ENCODE measurements at places on chromosomes 16 and 17.

GRCh38 chr16:62130101-62130500, 93.9 kb upstream of the CDH8 start:
- H3K27ac ChIP-seq = no peak overlapping the region
- DNase-seq = no peak
- no peaks in the 10 kb centered on the region for H3K27me3 ChIP-seq
- no peaks in the 10 kb centered on the region for H3K36me3 ChIP-seq
- no peaks in the 10 kb centered on the region for H3K4me1 ChIP-seq

DNA sequence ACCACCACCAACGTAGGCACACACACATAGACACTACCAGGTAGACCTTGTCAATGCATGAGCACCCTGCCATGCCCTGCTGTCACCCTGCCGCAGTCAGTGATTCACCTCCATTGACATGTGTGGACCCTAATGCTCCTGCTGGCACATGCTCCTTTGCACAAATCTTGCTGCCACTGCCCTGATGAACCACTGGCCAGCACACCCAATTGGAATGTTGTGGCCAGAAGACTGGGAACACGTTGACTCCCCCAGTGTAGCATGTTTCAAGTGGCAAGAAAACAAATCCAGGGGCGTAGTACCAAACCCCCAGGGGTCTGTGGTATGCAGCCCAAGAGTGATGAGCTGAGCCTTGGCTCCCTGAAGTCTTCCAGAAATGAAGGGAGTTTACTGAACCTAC, 486.4 kb upstream of the KIF2B start:
- H3K27ac ChIP-seq = no peak overlapping the region
- no peak for DNase-seq
- H3K27me3 ChIP-seq = no peaks in the 10 kb centered on the region

DNA sequence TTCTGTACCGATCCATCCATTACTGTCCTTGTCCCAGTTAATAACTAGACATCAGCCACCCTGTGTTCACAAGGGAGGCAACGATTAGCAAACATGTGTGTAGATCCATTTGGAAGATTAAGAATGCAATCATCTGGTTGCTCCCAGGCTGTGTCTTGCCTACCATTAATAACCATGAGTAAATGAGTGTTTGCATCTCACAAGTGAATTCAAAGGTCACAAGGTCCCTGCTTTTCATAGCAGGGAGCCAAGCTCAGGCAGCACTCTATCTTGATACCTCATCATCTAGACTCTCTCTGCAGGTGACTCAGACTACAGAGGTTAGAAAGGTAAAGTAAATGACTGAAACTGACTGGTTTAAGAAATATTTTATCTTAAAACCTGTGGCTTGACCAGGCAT, 25.3 kb downstream of the VWA3A start:
- no peaks in the 10 kb centered on the region for H3K27me3 ChIP-seq
- peaks cover 3% of the 10 kb centered on the region for H3K4me1 ChIP-seq
- H3K4me3 ChIP-seq = no peak overlapping the region
- DNase-seq = no peak
- H3K27ac ChIP-seq = no peak overlapping the region

DNA sequence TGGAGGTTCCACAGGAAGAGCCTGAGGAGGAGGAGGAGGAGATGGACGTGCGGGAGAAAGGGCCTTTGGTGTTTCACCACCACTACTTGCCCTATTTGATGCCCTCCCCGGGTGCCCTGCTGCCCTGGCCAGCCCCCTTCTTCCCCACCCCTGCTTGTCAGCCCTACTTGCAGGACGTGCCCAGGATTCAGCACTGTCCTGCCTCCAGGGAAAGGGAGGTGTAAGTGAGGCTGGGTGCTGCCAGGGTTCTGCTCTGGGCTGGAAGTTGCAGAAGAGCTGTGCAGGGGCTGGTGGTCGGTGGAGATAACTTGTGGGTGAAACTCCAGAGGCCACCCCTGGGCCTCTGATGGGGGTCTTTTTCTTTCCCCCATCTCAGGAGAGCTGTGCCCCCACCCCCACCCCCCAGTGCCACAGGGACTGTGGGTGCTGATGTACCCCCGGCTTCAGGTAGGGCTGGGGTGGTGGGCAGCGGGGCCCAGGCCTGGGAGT, 3.0 kb downstream of the PRR29 start:
- peaks cover 15% of the 10 kb centered on the region for H3K4me1 ChIP-seq
- no peaks in the 10 kb centered on the region for H3K36me3 ChIP-seq
- H3K4me3 ChIP-seq = no peak overlapping the region
- H3K27me3 ChIP-seq = peaks cover 23% of the 10 kb centered on the region

GRCh38 chr17:39064819-39065218, 86.6 kb downstream of the PLXDC1 start:
- H3K4me1 ChIP-seq = no peaks in the 10 kb centered on the region
- DNase-seq = no peak
- H3K27ac ChIP-seq = no peak overlapping the region
- H3K27me3 ChIP-seq = no peaks in the 10 kb centered on the region

- no peaks in the 10 kb centered on the region for H3K4me1 ChIP-seq
- DNase-seq = no peak
- H3K4me3 ChIP-seq = no peak overlapping the region
- no peaks in the 10 kb centered on the region for H3K27me3 ChIP-seq
Observed at GRCh38 chr17:73135766-73136165, 29.0 kb upstream of the SSTR2 start.

DNA sequence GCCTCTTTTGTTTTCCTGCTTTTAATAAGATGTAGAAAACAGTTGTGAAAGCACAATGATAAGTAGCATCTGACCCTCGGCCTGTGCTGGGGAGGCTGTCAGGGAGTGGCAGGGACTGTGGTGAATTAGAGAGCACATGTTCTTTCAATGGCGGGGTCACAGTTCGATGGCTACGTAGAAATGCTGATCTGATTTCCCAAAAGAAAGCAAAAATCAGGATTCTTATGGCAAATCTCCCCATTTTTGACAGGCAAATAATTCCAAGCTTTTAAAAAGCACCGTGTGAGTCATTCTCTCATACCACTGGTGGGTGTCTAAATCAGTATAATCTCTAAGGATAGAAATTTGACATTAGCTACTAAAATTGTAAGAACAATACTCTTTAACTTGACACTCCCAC, 4.2 kb upstream of the MAPK7 start:
- no peak overlapping the region for H3K27ac ChIP-seq
- H3K27me3 ChIP-seq = no peaks in the 10 kb centered on the region
- DNase-seq = no peak

DNA sequence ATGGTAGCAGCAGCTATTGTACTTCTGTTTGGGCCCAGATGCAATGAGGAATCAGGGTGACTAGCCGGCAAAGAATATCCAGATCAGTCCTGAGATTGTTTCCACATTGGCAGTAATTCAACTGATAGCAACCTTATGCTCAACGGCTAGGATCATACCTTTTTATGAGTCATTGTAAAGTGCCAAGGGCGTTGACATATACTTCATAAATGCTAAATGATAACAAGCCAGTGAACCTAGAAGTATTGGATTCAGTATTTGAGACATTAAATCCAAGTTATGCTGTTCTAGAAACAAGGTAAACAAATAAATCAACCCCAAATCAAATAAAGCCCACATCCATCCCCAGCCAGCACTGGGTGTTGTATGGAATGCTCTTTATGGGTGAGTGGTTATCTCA, 207.1 kb upstream of the ZFHX3 start:
- no peaks in the 10 kb centered on the region for H3K4me1 ChIP-seq
- no peak for DNase-seq
- no peaks in the 10 kb centered on the region for H3K27me3 ChIP-seq
- H3K4me3 ChIP-seq = no peak overlapping the region

DNA sequence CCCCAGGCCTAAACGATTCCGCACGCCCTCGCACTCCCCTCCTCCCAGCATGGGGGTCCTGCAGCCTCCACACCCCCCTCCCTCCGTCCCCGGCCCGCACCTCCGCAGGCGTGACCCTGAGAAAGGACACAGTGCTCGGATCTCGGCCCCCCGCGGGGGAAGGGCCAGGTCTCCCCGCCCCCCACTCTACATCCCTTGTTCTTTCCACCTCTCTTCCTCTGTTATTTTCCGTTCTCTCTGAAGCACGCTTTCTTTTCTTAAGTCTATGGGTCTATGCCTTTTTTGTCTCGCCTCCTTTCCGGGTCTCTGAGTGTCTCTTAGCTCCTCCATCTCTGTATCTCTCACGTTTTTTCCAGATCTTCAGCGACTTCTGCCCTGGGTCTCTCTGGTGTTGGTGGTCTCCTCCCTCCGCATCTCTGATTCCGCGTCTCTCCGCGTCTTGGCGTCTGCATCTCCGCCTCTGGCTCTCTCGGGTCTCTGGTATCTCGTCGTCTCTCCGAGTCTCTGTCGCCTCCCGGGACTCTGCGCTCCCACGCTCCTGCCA, 2.1 kb upstream of the HES7 start:
- peaks cover 50% of the 10 kb centered on the region for H3K4me1 ChIP-seq
- H3K27ac ChIP-seq = peak overlapping the region; percentile 79
- H3K4me3 ChIP-seq = peak overlapping the region; percentile 66
- peaks cover 32% of the 10 kb centered on the region for H3K27me3 ChIP-seq

GRCh38 chr16:4316864-4317531, 1.1 kb downstream of the GLIS2 start:
- DNase-seq = no peak
- H3K36me3 ChIP-seq = no peaks in the 10 kb centered on the region
- H3K27ac ChIP-seq = peak overlapping the region; percentile 75
- peaks cover 31% of the 10 kb centered on the region for H3K27me3 ChIP-seq
- H3K4me3 ChIP-seq = peak overlapping the region; percentile 59
- H3K4me1 ChIP-seq = peaks cover 55% of the 10 kb centered on the region

GRCh38 chr16:9050102-9050830, 41.2 kb upstream of the HAPSTR1 start:
- DNase-seq = no peak
- no peak overlapping the region for H3K4me3 ChIP-seq
- H3K4me1 ChIP-seq = peaks cover 40% of the 10 kb centered on the region
- no peaks in the 10 kb centered on the region for H3K36me3 ChIP-seq

- H3K4me1 ChIP-seq = no peaks in the 10 kb centered on the region
- H3K4me3 ChIP-seq = no peak overlapping the region
- no peak overlapping the region for H3K27ac ChIP-seq
- peaks cover 23% of the 10 kb centered on the region for H3K27me3 ChIP-seq
- no peak for DNase-seq
Observed at GRCh38 chr16:2795395-2796143, 2.7 kb upstream of the PRSS41 start.

DNA sequence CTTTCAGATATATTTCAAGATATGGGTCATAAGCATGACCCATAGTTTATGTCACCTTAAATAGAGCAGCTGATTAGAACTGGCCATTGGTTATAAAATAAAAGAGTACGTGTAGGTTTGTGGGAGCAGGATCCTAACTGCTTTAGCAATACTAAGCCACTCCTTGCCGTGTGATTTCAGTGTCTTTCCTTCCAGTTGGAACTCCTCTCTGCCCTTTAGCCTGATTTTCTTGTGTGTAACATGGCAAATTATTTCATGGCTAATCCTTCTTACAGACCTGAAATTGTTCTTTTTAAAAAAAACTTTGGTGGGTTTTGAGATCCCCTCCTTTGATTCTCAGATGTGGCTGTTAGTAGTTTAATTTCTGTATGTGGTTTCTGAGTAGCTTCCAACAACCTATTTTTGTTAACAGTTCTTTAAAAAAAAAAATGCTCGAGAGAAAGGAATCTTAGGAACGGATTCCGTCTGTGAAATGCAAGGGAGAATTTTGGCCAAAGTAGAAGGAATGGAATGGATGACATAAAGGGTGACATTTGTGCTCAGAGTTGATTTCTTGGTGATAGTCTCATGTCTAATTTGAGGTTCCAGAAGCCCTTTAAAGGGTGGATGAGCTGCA, 39.9 kb downstream of the DHRS7B start:
- no peak for DNase-seq
- no peaks in the 10 kb centered on the region for H3K36me3 ChIP-seq
- peak overlapping the region; percentile 34 for H3K4me3 ChIP-seq
- H3K27me3 ChIP-seq = no peaks in the 10 kb centered on the region
- peaks cover 84% of the 10 kb centered on the region for H3K4me1 ChIP-seq

GRCh38 chr17:42920106-42920900, 19.7 kb downstream of the G6PC1 start:
- H3K36me3 ChIP-seq = no peaks in the 10 kb centered on the region
- H3K4me1 ChIP-seq = no peaks in the 10 kb centered on the region
- H3K4me3 ChIP-seq = no peak overlapping the region
- peak overlapping the region; percentile 44 for H3K27ac ChIP-seq
- no peaks in the 10 kb centered on the region for H3K27me3 ChIP-seq

- no peak overlapping the region for H3K4me3 ChIP-seq
- no peaks in the 10 kb centered on the region for H3K27me3 ChIP-seq
- no peaks in the 10 kb centered on the region for H3K36me3 ChIP-seq
- H3K4me1 ChIP-seq = no peaks in the 10 kb centered on the region
- DNase-seq = no peak
Observed at GRCh38 chr17:71383091-71383490, 737.7 kb upstream of the SOX9 start.

DNA sequence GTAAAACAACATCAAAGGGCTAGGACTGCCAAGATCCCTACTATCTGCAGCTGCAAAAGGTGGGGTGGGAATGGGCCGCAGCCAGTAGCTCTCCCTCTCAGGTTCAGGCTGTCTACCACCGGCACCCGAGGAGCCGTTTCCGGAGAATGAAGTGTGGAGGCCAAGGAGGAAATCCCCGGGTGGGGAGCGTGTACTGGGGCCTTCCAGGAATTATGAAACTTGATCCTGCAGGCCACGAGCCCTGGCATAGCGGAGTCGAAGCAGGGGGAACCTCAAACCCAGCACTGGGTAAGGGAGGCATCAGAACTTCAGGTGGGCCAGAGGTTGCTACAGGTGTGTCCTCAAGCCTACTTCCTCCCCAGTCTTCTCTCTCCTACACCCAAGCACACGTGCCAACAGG, 5.1 kb downstream of the INPP5K start:
- no peaks in the 10 kb centered on the region for H3K27me3 ChIP-seq
- peak; percentile 44 for DNase-seq
- peaks cover 48% of the 10 kb centered on the region for H3K36me3 ChIP-seq

DNA sequence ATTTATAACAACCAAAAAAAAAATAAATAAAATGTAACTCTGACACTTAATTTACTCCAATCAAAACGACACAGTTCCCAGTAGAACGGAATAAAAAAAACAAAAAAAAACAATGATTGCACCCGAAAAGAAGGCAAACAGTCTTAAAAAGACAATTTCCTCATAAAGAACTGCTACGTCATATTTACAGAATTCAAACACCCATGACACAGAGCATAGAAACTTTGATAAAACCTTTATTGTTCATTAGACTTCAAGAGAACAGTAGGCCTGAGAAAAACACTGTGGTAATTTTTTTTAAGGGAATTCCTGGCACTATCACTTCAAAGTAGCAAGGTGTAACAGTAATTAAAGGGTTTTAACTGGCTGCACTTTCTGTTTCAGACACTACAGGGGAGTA, 26.1 kb downstream of the FAM222B start:
- peaks cover 23% of the 10 kb centered on the region for H3K4me1 ChIP-seq
- H3K36me3 ChIP-seq = no peaks in the 10 kb centered on the region
- no peaks in the 10 kb centered on the region for H3K27me3 ChIP-seq
- DNase-seq = no peak
